RWPE2 (cell line): ENCODE measurements at places on chromosomes 6 and 20.

- no peak for DNase-seq
These were observed 11.5 kb upstream of the SCP2D1 start for GRCh38 chr20:18802012-18802634.

- DNase-seq, result no peak
These were observed 63.4 kb downstream of the SYNE1 start for GRCh38 chr6:152573762-152574161.

GRCh38 chr6:163837691-163838431 lies 423.3 kb downstream of the QKI start:
- no peak for DNase-seq

- DNase-seq, result no peak
These were observed 29.0 kb downstream of the MAP3K5 start for GRCh38 chr6:136763255-136763654.

GRCh38 chr20:33868595-33868994 lies 57.4 kb downstream of the CHMP4B start:
- no peak for DNase-seq

GRCh38 chr6:3748208-3749066 lies 3.1 kb downstream of the PXDC1 start:
- DNase-seq, result no peak

DNA sequence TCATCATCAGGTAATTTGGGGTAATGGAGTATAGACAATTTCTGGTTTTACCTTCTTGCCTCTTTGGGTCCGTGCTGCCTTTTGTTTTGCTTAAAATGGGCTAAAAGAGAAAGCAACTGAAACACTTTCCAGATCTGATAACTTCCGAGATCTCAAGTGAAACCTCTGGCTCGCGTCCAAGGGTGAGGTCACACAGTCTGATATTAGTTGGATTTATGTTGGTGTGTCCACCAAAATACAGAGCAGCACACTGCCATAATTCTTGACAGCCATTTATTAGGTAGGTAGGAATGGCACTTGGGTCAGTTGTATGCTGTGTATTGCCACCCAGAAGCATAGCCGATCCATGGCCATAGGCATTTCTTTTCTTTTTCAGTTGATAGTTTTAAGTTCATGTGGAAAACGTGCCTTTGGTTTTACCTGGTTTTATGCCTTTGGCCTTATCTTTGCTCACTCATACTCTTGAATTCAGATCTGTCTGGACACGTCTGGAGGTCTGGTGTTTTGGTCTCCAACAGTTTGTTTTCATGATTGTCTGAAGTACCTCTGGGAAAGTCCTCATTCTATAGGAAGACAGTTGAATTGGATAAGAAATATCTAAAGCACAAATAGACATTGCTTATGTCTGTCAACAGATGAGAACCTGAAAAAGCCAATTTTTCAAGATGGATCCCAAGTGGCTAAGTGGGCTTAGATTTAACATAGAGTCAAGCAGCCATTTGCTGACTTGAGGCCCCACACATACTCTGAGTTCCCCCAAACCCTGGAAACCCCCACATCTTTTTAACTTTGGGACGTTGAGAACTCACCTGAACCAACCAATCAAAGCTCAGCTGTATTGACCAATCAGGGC lies 320.8 kb downstream of the SOX4 start:
- no peak for DNase-seq

DNA sequence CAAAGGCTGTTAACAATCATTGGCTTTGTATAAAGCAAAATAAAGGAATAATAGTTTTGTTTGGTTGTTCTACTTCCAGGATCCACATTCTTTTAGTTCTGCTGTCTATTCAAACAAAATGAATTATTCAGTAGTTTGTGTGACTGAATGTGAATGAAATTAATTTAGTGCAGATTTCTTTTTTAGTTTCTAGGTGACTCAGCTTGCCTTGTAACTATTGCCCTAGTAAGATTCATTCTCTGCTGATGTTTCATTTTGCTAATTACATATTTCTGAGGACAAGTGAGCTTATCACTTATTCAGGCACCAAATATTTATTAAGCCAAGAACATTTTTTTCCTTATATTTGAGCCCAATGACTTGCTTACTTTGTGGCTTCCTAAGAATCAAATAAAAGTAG lies 46.5 kb upstream of the RIPOR2 start:
- DNase-seq, result no peak

DNA sequence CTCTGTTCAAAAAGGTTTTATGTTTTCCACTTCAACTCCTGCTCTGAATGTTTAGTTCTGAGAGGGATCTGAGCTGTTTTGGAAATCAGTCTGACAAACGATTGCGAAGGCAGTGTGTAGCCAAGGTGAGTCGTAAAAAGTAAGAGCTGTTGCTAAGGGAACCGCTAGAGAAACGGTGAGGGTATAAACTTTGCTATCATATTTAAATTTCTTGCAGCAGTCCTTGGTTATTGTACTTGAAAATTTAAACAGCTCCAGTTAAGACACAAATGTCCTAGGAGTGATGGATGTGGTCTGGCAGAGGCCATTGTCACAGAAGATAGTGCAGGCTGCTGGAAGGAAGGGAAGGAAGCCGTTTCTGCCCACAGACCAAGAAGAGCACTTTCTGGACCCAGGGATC lies 64.9 kb upstream of the CITED2 start:
- no peak for DNase-seq

- no peak for DNase-seq
These were observed 6.6 kb downstream of the PRSS35 start for GRCh38 chr6:83518816-83519480.

DNA sequence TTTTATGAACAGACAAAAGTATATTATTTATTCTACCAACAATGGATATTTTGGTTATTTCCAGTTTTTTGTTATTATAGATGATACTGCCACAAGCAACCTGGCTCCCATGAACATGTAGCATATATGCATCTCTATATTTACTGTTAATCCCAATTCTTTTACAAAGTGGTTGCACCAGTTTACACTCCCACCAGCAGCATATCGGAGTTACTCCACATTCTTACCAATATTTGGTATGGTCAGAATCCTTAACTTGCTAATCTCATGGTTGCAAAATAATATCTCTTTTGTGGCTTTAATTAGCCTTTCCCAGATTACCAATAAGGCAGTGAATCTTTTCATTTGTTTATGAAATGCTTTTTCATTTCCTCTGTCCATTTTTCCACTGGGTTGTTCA lies 137.6 kb upstream of the CDYL start:
- no peak for DNase-seq

DNA sequence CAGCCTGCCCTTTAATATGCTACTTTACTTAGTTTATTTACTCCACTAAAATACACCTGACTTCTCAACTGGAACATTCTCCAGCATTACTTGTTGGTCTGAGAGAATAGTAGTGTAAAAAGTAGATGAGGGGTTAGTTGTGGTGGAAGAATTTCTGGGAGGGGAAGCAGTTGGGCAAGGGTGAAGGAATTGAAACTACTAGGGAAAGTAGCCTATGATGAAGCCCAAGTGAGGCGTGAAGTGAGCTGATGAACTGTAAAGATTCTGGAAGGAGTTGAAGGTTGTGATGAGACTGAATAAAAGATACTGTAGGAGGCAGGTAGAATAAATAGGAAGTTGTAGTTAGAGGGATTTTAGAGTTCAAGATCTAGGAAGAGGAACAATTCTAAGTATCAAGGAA lies 72.5 kb downstream of the ITCH start:
- no peak for DNase-seq

GRCh38 chr6:137223370-137224131 lies 4.4 kb upstream of the IFNGR1 start:
- DNase-seq, result no peak

DNA sequence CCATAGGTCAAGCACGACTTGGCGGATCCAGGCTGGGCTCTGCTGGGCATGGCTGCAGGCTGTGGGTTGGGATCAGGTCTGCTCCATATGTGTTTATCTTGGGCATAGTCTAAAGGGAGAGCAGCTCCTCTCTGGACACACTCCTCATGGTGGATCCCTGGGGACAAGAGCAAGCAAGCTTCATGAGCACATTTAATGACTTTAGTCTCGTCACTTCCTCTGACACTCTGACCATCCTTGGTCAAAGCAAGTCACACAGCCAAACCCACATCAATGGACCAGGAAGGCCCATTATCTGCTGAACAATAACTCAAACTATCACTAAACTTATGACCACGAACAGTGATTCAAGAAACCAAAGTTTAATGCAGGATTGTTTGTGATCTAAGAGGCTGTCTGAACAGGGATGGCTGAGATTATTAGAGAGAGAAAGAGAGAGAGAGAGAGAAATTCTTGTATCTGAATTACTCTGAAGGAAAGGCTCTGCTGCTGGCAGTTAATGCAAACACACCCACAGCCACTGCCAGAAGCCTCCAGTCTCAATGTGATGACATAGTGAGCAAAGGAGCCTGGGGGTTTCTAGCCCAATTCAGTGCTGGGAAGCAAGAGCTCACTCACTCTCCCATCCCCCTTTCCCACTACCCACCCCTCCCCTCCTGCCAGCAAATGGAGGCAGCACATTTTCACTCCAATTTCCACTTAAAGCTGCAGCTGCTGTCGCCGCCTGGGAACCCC lies 490.2 kb upstream of the SULF2 start:
- no peak for DNase-seq

- no peak for DNase-seq
These were observed 86.6 kb upstream of the TOP1 start for GRCh38 chr20:40942006-40942405.

DNA sequence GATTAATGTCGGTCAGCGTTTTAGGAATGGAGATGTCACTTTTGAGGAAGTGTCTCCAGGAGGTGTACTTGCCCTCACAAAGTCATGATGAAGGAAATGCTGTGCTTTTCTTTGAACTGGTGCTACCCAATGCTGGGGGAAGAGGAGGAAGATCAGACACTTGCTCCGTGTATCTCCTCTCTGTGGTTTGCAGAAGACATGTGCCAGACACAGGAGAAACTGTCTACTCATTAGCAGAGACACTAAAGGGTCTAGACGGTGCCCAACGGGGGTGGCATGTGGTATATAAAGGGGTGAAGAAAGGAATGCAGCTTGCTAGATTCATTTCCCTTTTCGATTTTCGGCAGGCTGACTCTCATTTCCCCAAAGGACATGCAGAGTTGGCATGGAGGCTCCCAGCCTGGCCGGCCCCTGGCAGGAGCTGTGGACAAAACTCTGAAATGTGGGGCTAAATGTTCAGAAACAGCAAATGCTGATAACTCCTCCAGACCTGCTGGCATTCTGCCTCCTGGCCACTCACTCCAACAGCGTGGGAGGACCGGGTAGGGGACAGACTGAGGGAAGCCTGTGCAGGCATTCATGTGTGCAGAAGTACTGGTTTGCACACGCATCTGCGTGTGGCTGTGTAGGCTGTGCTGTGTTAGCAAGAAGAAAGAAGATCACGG lies 59.6 kb upstream of the QKI start:
- DNase-seq, result no peak

GRCh38 chr6:157788180-157788579 lies 34.9 kb upstream of the SNX9 start:
- DNase-seq, result no peak

- DNase-seq, result no peak
These were observed 4.9 kb downstream of the ASCC3 start for GRCh38 chr6:100876251-100876650.

GRCh38 chr20:21129861-21130260 lies 4.0 kb downstream of the KIZ start:
- no peak for DNase-seq
